ENCODE measurements at places on chromosomes 6 and 20.

DNA sequence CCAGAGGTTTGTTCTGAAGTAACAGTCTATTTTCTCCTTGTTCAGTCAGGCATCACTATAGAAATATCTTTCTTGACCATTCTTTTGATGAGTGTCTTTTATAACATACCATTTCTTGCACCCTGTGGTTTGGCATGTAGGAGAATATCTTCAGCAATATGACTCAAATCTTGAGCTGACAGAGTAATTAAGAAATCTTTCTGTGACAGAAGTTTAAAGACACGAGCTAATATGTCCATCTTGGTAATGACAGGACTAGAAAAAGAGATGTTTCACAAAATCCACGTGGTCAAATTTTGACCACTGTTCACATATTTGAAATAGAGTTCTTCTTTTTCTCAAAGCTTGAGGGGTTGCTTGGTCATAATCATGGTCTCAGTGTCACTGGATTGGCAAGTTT is 149.9 kb downstream of the MYB start:
- DNase-seq: no peak

GRCh38 chr20:43102394-43102793 is 87.3 kb downstream of the PTPRT start:
- DNase-seq: peak; percentile 21

DNA sequence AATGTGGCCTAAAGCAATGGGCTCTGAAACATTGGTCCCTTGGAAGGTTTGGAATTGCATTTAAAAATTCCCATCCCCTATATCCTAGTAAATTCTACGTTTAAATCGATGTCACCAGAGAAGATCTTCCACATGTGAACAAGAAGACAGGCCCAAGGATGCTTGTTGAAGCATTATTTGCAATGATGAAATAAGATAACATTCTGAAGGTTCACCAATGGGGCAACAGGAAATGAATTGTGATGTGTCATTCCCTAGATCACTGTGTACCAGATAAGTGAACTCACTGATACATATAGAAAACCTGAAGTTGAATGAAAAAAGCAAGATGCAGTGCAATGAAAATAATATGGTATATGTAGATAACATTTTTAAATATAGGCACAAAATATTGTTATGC is 464.3 kb upstream of the BTBD3 start:
- peak; percentile 61 for DNase-seq

- no peak for DNase-seq
Observed at GRCh38 chr20:23146857-23147637, 60.9 kb upstream of the CD93 start.

GRCh38 chr20:46300281-46300680 is 8.0 kb downstream of the CDH22 start:
- DNase-seq: no peak

DNA sequence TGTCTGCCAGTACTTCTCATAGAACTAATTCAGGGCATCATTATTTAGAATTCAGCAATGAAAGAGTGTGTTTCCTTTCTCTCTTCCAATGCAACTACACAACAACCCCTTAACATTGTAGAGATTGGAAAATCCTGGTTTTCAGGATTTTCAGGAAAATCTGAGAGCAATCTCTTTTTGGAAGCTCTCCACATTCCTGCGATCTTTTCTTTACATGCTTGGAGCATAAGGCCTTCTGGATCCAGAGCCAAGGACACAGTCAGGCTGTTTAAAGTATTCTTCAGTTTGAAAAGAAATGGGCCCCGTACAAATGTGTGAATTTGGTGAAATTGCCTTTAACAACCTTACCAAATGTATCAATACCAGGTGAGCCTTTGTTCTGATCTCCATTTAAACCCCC is 469.7 kb downstream of the PKHD1 start:
- no peak for DNase-seq
